ENCODE measurements at places on chromosomes 7 and 10. TPM values are rescaled to one million over a fixed set of nuclear protein-coding genes. Genes with fewer than 3 reads are reported as not detected.

PRSS37 gene
- not detected for total RNA-seq

TNPO3 gene
- 28.6 TPM for total RNA-seq

ITPRID1 gene
- not detected for total RNA-seq

PVRIG gene
- 1.2 TPM for total RNA-seq

SNX10 gene
- total RNA-seq: 7.0 TPM

SPDYE6 gene
- not detected for total RNA-seq

MEIG1 gene
- total RNA-seq: not detected

ZNF107 gene
- 7.7 TPM for total RNA-seq

LIPK gene
- total RNA-seq: not detected

UNCX gene
- not detected for total RNA-seq

GRCh38 chr10:125094806-125095205 is 65.6 kb downstream of the CTBP2 start:
- DNase-seq: peak; percentile 55

DNA sequence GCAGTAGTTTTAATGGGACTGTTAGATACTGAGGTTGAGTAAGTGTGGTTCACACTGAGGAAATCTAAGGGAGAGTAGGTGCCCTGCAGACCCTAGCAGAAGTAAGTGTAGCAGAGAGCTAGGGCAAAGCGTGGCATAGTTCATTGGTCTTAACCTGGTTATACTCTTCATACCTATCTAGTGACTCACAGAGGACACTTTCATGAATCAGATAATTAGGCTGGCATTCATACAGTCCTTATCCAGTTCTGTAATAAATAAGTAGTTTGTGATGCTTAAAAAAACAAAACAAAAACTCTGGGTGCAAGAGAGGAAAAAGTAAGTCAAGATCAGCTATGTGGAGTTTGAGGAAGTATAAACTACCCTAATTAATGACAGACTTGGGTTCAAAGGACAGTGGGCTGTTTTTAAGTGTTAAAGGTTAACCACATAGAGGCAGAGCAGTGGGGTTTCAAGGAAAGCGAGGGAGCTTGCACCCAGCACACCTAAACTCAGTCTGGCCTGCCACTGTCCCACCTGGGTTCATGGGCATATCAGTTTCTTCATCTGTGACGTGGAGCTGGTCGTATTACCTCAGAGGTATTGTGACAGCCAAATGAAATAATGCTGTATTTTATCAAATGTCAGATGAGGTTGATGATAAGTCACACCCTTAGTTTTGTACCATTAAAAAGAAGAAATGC is 27.1 kb downstream of the LMTK2 start:
- DNase-seq: no peak

DNA sequence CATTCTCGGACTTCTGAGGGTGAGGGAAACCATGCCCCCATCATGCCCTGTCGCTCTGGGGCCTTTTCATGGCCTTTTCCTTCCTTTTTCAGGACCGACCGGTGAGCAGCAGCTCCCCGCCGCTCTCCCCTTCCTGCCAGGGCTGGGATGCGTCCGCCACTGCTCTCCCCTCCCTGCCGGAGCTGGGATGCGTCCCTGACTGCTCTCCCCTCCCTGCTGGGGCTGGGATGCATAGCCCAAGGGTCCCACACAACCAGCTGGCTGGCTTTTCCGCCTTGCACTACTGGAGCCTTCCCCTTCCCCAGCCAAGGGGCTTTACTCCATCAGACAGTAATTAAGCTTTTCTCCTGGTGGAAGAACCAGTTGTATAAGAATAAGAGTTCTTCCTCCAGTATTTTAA is 129.7 kb upstream of the COBL start:
- no peak for DNase-seq

GRCh38 chr7:155997431-155998327 is 185.4 kb upstream of the SHH start:
- no peak for DNase-seq

GRCh38 chr7:50304911-50305582 is 531 bp downstream of the IKZF1 start:
- DNase-seq: no peak

DNA sequence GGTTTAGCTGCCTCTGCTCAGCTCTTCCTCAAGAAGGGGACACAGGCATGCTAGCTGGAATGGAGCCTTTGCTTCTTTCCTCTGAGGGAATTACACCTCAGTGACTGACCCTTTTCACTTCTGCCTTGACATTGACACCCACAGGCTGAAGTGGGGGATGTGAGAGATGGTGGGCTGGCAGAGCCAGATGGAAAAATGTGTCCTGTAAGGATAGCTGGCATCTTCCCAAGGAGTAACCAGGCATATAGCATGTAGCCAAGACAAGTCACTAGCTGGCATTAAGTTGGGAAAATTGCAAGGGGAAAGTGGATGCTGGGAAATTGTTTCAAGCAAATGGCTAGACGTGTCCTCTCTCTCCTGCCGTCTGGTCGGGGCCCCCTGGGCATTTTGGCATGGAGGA is 19.9 kb downstream of the STMP1 start:
- DNase-seq: no peak

GRCh38 chr10:119026301-119027110 is 3.0 kb upstream of the NANOS1 start:
- no peak for DNase-seq

- DNase-seq: no peak
Observed at GRCh38 chr7:125814100-125814499, 884.5 kb upstream of the POT1 start.

DNA sequence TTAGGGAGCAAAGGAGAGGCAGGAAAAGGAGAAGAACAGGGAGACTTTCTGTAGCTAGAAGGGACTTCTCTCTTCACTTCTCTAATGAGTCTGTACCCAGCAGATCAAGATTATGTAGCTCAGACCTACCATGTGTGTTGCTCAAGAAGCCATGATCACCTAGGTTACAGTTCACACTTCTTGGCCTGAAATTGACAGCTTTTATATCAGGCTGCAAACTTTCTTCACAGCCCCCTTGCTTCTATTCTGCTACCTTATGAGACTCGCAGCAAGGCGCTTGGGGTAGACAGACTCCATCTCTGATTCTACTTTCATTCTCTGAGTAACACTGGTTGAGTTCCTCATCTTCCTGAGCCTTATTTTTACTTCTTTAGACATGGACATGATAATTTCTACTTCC is 19.6 kb upstream of the GIMAP2 start:
- no peak for DNase-seq

DNA sequence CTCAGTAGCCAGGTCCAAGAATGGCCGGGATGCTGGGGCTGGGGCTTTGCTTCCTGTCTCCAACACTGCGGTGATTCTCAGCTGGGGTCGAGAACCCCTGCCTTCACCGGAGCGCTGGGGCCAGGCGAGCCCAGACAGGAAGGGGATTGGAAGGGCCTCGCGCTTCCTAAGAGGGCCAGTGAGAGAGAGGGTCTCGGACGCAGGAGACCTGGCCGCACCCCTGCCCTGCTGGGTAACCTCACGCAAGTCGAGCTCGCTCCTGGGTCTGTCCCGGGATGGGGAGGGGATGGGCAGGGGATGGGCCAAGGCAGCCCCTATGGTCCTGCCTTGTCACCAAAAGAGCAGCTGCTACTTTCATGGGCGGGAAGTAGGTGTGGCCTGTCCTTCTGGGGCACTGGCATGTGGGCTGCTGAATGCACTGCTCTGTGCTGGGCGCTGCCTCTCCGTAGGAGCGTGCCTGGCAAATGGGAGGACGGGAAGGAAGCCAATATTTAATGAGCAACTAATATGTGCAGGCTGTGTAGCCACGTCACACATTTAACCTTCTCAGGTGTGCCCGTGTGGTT is 20.0 kb downstream of the KCNK18 start:
- DNase-seq: no peak

Measured in sciatic nerve (tissue), 2 donors.